Left forelimb (tissue), 1 donor: ENCODE measurements at places on chromosomes 6 and 20.

GRCh38 chr6:110619275-110619908 lies 143.0 kb upstream of the SLC22A16 start:
- DNase-seq, result no peak

- no peak for DNase-seq
Measured at GRCh38 chr6:111524735-111525134, 41.7 kb upstream of the REV3L start.

DNA sequence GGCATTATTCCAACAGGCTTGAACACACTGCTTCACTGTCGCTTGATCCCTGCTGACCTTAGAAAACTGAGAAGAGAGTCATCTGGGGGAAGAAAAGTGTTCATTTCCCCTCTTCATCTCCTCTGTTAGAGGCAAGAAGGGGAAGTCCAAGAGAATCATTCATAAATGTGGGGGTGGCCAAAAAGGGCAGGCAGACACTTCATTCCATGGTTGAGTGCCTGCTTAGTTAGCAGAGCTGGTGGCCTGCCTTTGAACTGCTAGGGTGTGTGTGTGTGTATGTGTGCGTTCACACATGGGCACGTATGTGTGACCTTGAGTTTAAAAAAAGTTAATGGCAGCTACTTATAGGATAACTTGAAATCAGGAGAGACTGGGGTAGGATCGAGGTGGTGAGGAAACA lies 39.4 kb upstream of the RFPL4B start:
- DNase-seq, result no peak

DNA sequence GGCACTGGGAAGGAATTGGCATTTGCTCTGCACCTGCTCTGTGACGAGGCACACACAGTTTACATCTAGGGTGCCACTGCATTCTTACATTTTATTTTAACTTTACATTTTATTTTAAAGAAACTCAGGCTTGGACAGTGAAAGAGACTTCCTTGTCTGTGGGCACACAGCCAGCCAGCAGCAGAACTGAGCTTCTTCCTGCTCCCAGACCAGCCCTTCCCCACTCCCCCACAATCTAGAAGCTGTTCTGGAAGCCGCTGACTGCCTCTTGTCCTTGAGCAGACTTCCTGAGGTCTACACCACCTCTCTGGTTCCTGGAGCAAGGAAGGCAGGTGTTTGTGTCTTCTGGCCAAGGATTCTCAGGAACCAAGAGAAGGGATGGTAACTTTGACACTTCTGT lies 27.9 kb upstream of the CD93 start:
- no peak for DNase-seq

DNA sequence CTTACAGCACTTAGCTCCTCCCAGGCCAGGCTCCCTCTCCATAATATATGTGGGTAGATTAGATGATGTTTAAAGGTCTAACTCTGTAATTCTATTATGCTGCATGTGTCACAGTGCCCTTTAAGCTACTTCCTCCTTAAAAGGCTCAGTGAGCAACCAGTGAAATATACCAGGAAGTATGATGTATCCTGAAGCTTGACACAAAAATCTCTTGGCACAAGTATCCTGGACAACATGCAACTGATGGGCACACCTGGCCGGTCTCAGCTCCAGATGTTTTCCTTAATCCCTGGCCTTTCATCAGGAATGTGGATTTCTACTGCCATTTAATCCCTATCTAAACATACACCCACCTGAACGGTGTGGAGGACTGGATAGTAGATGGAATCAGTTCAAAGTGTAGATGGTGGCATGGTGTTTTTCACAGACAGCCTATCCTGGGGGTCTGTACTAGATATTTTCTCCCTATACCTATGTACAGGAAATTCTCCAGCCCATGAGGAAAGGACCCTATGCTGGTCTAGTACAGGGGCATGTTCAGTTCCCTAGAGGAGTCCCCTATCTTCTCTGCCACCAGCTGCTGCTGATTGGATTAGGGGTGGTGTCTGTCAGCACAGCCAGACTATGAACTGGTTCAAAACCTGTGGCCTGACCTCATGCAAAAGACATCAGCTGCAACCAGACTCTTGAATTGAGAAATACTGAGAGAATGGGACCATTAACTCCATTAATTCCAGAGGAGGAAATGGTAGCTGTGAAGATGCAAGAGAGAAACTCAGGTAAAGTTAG lies 59.4 kb upstream of the CITED2 start:
- DNase-seq, result no peak
